ENCODE measurements at places on chromosomes 2 and 18.

DNA sequence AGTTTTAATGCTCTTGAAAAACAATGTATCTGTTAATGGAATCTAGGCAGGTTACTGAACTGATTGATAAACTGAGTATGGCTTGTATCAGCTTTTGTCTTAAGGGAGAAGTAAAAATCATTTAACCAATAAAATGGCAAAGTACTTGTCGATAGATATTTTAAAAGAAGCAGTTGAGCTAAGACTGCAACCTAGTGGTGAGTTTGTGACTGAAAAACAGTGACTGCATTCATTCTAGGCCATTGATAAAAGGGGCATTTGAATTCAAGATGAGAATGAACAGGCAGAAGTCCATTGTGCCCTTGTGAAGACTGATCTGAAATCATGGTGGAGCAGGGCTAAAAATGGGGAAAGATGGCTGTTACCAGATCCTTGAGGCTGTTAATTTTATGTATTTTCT, 59.4 kb upstream of the MSTN start:
- peak; percentile 25 for DNase-seq

GRCh38 chr2:54638103-54638502, 85.4 kb upstream of the EML6 start:
- no peak for DNase-seq

DNA sequence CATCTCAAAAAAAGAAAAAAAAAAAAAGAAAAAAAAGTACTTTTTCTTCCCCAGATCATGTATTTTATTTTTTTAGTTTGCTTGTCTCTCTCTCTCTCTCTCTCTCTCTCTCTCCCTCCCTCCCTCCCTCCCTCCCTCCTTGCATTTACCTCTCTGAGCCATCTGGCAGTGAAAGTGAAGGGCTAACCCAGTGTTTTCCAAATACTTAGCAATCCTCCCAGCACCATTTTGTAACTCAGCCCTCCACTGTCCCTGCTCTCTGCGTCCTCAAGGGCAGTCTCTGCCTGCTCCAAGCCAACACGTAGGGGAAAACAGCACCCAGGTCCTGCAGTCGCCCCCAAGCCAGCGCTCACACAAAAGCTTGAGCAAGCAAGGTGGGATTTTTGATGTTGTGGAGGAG, 19.6 kb upstream of the TEX44 start:
- DNase-seq: no peak

- no peak for DNase-seq
These were observed 296.2 kb upstream of the ZC3H15 start for GRCh38 chr2:186189816-186190215.

DNA sequence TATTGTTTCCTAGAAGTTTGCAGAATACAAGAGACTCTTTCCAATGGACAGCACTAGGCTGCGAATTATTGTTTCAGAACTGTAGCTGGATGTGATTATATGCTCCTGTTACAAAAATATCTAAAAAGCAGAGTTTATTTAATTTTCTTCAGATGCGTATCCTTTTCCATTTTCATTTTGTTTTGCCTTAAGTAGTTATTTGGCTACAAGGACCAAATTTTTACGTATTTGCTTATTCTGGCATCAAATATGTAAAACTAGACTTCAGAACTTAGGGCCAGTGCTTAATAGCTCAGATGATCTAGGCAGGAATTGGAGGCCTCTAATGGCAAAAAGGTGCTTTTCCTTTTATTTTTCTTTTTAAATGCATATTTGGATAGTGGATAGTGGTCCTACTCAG, 18.7 kb downstream of the MEP1B start:
- DNase-seq: no peak

GRCh38 chr2:226725126-226725860, 74.3 kb downstream of the IRS1 start:
- no peak for DNase-seq

DNA sequence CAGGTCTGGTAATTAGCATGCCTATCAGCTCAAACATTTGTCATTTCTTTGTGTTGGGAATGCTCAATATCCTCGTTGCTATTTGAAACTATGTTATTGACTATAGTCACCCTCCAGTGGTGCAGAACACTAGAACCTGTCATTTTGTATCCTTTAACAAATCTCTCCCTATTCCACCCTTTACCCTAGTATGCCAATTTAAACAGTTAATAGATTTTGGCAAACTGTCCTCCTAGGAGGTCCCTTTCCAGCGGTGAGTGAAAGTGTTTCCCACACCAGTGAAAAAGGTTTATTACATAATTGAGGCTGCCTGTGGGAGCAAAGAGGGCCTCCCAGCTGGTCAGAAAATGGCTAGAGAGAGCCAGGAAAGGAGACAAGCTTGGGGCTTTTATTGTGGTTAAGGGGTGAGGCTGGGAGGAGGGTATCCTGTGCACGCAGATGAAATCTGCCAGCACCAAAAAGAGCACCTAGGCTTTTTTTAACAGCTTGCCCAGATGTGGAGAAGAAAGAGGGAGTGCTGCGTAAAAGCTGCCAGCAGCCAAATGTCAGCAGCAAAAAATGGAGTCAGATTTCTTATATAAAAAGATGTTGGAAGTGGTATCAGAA, 1.8 kb upstream of the DRC1 start:
- no peak for DNase-seq

GRCh38 chr2:43737097-43737854, 36.6 kb upstream of the DYNC2LI1 start:
- DNase-seq: peak; percentile 91

- DNase-seq: no peak
These were observed 103.0 kb upstream of the TMEM200C start for GRCh38 chr18:5998166-5998881.

GRCh38 chr2:69811591-69811990, 17.9 kb upstream of the GMCL1 start:
- no peak for DNase-seq

- DNase-seq: no peak
These were observed 255.8 kb downstream of the MTX2 start for GRCh38 chr2:176525086-176525485.

DNA sequence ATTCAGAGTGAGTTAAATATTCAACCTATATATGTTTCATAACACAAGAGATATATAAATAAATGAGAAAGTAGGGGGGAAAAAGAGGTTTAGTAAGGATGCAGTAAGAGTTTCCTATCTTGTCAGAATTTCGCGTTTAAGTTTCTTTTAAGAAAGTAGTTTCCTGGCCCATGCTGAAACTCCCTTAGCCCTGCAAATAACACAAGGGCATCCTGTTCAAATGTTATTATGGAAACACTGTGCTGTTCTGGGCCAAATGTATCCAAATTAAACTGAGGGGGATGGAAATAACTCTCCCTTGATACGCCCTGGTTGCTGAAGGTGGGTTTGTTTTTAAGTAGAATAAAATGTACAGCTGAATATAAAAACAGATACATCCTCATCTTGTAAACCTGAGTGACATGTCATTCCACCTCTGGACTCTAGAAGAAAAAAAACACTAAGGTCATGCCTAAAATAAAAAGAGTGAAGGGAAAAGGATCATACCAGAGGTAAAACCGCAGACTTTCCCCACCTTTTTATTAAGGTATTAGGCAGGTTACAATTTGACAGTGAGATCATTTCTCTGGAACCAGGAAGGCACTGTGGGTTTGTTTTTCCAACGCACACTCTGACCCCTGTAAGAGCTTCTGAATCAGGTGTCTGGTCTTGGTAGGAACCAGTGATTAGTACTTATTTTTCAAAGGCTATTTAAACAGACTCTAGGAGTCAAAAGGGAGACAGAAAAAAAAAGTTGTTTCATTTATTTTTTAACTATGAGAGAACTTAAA, 16.7 kb downstream of the BCL2 start:
- no peak for DNase-seq

GRCh38 chr2:48343571-48344440, 186.1 kb upstream of the STON1 start:
- DNase-seq: peak; percentile 71

DNA sequence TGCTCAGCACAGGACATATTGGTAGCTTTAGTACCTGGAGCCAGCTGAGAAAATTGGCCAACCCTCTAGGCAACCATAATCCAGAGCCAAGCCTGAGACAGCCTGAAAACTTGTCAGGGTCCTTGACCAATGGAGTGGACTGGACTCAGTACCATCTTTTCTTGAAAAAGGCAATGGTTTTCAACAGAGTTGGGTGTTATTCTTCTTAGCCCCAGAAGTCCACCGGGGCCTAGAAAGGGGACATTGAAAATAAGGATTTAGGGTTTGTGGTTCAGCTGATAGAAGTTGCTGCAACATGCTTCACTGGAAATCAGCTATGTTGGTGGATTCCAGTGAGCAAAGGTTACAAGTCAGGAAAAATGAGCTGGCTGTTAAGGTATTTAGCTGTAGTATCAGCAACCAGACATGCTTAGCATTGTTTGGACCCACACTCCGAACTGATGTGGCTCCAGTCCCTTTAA, 22.1 kb upstream of the CNOT11 start:
- peak; percentile 60 for DNase-seq

DNA sequence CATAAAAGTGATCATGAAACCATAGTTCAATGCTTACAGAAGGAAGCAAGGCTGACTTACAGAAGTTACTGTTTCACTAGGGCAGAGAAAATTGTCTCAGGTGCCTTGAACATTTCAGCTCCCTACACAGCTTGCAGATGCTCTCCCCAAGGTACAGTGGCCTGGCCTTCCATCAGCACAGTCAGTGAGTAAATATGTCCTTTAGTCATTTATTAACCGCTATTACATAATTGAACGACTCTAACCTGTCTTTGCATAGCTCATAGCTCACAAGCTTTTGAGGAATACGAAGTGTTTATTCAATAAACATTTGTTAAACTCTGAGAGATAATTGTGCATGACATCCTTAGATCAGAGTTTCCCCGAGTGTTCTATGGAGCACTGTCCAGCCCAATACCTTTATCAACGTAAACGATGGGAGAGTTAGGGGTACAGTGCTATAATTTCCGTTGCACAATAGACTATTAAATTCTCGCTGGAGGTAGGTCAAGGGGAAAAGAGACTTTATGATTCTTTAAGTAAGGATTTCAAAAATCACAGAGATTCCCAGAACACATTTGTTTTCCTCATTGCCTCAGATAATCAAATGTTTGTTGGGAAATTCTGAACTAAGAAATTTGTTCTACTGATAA, 677.8 kb downstream of the TSN start:
- no peak for DNase-seq

- DNase-seq: no peak
These were observed 622 bp downstream of the RAB12 start for GRCh38 chr18:8609659-8610458.

DNA sequence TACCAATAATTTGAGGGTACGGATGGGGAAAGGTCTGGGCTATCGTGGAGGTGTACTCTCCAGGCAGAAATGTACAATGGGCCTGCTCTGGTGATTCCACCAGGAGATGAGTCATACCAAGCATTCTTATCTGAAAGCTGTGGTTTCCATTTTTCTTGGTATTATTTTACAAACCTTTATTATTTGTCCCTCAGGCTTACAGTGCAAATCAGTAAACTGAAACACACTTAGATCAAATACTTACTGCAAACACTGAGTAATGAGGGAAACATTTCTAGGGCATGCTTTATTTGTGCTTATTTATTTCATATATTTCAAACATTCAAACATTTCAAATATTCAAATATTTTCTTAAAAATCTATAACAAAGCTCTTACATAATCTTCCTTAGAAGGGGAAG, 319.8 kb downstream of the RND3 start:
- peak; percentile 74 for DNase-seq

DNA sequence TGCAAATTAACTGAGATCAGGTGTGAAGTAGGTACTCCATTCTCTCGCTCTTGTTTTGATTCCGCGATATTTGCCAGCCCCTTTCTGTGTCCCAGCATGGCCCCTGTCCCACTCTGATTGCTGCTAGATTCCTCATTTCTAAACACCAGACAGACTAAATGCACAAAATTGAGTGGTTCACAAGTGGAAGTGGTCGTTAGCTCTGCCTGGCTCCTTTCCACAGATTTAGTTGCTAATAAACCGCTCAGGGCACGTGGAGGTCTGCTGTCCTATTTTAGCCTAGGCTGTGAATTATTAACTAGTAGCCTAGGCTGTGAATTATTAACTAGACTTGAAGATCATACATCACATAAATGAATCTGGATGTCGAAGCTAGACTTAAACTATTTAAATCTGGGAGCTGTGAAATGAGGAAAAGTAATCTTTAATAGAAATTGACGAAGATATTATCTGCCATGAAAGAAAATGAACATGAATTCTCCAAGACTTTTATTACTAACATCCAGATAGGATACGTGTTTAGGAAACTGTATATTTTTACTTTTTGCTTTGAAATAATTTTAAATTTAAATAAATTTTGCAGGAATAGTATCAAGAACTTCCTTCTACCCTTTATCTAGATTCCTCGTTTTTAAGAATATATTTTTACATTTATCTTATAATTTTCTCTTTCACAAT, 3.7 kb downstream of the IL1RL2 start:
- no peak for DNase-seq

DNA sequence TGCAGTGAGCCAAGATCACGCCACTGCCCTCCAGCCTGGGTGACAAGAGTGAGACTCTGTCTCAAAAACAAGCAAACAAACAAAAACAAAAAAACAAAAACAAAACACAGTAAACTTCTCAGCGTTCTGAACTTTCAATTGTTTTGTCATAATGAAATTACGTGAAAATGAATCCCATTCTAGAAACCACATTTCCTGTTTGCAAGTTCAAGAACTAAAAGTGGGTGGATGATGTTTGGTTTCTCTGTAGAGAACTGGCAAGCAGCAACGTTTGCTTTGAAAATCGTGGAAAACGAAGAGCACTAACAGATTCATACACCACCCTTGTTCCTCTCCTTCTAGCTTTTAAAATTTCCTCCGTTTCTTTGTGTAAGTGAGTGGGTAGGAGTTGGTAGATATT, 226.1 kb upstream of the LYPD1 start:
- no peak for DNase-seq

DNA sequence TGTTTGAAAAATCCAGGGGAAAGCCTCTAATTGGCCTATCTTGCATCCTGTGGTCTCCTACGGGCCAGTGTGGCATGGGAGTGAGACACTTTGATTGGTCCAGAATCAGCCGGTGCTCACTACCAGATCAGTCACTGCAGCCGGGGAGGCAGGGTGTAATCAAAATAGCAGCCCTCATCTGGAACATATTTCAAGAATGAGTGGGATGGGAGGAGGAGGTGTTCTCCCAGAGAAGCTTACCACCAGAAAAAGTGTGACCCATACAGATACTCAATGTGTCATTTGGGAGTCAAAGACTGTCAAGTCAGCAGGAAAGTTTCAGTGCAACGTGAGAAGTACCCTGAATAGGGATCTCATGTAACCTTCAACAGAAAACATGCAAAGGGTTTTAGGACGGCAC, 393.9 kb upstream of the SLC14A2 start:
- peak; percentile 86 for DNase-seq

DNA sequence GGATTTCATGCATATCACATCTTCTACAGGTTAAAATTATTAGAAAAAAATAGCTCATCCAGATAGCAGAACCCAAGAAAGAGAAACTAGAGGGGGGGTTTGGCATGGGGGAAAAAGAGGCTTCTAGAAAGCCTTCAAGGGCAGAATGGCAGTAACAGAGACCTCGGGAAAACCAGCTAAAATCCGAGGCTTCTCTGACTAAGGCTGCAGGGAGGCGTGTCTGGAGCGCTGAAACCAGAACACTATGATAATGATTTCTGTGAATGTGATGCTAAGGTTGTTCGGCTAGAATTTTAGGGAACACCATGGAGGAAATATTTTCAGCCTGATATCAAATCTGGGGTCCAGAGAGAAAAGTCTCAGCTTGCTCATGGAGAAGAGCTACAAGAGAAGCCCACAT, 73.0 kb downstream of the ATP8B1 start:
- DNase-seq: no peak

- no peak for DNase-seq
These were observed 6.3 kb downstream of the KHK start for GRCh38 chr2:27092696-27093429.

- no peak for DNase-seq
These were observed 84.4 kb downstream of the DYM start for GRCh38 chr18:49376046-49376445.

GRCh38 chr2:113211226-113212105, 37.7 kb downstream of the PSD4 start:
- DNase-seq: no peak

Measured in brain microvascular endothelial cell (primary cell).